Right lung (tissue), 10 donors: ENCODE measurements at places on chromosomes 2 and 18.

DNA sequence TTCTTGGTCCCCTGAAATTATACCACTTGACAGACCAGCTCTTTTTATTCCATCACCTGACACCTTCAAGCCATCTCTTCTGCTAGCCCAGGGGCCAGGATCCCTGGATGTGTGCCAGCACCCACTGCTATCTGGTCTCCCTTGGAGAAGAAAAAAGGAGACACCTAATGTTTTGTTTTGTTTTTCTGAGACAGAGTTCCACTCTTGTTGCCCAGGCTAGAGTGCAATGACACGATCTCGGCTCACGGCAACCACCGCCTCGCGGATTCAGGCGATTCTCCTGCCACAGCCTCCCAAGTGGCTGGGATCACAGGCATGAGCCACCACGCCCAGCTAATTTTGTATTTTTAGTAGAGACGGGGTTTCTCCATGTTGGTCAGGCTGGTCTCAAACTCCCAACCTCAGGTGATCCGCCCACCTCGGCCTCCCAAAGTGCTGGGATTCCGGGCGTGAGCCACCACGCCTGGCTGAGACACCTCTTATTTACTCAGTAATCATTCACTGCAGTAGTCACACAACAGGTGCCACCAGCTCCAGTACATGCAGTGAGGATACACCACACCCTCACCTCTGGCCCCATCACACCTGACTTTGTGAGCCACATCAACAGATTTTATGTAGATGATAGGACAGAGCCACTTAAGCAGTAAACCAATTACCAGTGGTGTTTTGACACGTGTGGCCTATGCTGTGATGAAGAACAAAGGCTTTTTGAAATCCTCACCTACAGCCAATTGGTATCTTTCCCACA is 42.8 kb upstream of the PCBP1 start:
- no peak for DNase-seq

DNA sequence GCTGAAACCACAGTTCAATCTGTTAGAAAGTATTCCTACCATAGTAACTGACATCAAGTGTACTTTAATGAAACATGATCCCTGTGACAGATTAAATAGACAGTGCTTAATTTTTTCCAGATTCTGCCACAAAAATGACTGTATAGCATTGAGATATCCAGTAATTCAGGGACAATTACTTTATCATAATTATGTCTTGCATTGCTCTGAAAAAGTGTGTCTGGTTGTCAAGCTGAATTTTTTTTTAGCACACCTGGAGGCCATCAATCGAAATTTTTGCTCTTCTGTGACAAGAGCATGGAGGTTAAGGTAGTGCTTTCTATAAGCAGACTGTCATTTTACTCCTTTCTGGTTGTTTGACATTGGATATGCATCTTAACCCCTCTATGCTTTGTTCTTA is 1083.8 kb upstream of the NRXN1 start:
- DNase-seq = no peak

- DNase-seq = no peak
Observed at GRCh38 chr2:214215107-214215506, 195.7 kb upstream of the VWC2L start.

DNA sequence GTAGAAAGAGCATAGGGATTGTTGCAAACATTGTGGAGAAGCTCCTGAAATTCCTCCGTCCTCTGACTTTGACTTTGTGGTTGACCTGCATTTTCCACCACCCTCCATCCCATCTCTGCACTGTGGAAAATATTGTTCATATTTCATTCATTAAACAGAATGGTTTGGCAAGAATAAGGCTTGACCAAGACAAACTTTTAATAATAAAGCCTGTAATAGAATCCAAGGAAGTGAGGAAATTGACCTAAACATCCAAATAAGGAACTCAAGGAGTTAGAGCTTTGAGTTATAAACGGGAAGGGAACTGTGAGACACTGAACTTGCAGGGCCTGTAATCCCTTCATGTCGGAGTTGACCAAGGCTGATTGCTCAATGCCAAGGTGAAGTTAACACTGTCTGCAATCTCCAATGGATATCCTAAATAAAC is 115.2 kb downstream of the GFPT1 start:
- no peak for DNase-seq
